ENCODE measurements at places on chromosomes 6 and 20.

GRCh38 chr6:8195040-8195713 lies 92.8 kb upstream of the EEF1E1 start:
- no peak for DNase-seq

GRCh38 chr20:38055294-38055693 lies 21.7 kb downstream of the RPRD1B start:
- DNase-seq, result no peak

DNA sequence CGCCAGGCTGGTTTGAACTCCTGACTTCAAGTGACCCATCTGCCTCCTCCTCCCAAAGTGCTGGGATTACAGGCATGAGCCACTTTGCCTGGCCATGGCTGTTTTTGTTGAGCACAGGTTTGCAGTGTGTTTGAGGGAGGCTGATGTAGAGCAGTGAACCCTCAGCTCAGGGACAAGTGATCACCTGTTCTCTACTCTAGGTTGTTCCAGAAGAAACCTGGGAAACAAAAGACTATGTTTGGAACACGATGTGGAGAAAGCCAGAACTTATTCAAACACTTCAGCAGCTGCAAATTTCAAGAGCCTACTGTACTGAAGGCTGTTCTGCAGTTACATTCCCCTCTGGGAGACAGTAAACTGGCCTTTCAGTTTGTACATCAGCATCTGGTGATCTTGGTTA lies 4.7 kb downstream of the TULP1 start:
- DNase-seq, result no peak

- DNase-seq, result no peak
These were observed 32.0 kb downstream of the ATXN1 start for GRCh38 chr6:16729183-16729691.

DNA sequence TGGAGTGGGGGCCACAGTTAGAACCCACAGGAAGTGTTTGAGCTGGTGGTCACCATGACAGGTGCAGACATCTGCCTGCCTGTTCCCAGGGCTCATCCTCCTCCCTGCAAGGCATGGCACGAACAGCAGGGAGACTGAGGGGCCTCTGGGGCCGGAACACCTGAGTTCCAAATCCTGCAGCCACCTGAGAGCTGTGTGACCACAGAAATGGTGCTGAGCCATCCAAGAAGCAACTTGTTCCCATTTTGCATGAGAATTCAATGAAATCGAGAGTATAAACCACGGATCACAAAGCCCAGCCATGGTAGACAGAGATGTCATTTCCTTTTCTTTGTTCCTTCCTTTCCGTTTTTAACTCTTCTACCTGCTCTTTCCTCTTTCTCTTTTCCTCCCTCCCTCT lies 268.6 kb downstream of the FOXA2 start:
- DNase-seq, result no peak

DNA sequence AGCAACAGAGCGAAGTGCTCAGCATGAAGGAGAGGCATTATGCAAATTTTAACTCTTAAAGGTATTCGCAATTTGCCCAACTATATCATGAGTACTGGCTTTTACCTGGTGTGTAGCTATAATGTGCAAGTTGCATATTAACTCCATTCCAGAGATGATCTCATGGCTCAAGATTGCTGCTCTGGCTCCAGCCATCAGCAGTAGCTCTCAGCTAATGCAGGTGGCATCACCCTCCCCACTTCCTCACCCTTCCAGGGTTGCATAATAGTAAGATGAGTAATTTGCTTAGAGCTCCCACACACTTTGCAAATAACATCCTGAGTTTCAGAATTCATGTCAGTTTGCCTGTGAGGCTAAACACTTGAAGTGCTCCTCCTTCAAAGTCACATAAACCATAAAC lies 15.9 kb upstream of the PCSK2 start:
- DNase-seq, result no peak

DNA sequence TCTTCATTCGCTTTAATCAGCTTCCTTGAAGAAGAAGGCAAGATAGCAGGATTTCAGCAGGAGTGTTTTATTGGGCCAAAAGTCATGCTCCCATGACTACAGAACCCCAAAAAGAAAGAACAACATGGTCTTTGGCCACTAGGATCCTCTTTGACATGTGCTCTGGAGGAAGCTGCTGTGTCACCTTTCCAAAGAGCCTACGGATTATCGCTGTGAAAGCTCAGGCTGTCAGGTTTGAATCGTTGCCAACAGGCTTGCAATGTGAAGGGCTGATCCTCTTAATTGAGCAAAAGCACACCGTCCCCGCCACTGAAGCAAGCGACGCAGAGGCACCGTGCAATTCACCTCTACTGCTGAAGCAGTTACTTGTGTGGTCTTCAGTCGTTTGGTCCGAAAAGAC lies 29.0 kb downstream of the MYLIP start:
- DNase-seq, result no peak

DNA sequence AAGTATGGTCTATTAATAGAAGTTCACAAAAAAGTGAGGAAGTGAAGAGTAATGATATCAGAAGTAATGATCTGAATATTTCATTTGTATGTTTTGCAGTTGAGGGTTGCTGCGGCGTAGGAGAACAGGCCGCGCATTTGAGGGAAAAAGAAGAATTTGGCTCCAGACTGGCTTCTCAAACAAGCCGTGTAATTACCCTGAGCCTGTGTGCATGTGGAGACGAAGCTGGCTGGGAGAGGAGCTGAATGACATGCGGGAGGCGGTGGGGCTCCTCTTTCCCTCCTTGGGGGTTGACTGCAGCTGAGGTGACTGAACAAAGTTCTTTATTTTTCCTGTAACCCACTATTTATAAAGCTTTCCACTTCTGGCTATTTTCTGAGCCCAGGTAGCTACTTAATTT lies 115.5 kb upstream of the AFDN start:
- DNase-seq, result no peak

- no peak for DNase-seq
These were observed 68.2 kb upstream of the XRN2 start for GRCh38 chr20:21234806-21235483.

- DNase-seq, result no peak
These were observed 41.1 kb upstream of the GTSF1L start for GRCh38 chr20:43767686-43768474.

DNA sequence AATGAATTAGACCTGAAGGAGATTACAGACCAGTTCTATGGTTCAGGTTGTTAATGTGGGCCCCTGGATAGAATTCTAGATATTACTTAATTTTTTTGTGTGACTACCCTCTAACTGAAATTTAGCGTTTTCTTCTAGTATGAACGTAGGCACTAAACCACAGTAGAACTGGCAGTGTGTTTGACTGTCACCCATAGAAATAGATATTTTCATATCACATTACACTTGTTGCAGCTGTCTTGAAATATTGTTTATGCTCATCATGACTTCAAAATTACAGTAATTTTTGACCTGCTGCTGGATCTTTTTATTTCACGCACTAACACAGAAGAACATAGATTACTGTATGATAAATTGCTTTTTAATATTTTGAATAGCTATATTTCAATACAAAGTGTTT lies 31.6 kb downstream of the E2F3 start:
- DNase-seq, result no peak

- DNase-seq, result no peak
These were observed 84.2 kb upstream of the BMP2 start for GRCh38 chr20:6683021-6683977.

DNA sequence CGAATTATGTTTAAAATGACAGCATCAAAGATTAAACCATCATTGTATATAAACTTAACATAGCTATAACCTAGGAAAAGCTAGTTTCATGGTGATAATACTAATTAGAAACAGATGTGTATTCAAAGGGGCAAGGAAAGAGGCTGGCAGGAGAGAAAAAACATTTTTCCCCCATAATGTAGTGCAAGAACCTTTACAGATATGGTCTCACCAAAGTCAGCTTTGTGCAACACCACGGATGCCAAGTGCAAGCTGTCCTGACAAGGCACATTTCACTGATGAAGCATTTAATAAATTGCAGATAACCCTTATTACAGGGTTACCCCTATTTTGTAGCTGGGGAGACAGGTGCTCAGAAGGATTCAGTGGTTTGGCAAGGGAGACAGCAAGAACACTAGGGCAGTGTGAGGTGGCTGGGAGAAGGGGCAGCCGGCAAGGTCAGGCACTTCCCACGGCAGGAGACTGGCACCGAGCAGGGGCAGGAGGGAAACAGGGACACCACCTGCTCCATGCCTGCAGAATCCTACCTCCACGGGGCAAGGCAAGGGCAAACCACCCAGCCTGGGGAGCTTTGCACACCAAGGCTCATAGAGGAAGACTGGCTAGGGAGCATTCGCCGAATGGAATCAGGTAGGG lies 6.5 kb downstream of the RPS6KA2 start:
- no peak for DNase-seq

DNA sequence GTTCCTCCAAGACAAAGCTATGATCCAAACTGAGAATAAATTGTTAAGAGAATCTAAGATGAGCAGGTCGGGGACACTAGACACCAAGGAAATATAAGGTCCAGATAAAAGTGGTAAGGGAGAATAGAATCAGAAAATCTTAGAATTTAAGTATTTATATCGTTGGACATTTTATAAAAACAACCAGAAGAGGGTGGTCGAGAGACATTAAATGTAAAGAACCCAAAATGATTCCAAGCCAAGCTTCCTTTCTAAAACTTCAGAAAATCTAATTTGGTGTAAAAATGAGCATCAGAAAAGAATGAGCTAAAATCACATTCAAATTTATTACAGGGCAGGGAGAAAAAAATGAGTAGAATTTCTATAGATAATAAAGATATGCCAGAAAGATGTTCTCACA lies 97.8 kb upstream of the OGFRL1 start:
- DNase-seq, result no peak

DNA sequence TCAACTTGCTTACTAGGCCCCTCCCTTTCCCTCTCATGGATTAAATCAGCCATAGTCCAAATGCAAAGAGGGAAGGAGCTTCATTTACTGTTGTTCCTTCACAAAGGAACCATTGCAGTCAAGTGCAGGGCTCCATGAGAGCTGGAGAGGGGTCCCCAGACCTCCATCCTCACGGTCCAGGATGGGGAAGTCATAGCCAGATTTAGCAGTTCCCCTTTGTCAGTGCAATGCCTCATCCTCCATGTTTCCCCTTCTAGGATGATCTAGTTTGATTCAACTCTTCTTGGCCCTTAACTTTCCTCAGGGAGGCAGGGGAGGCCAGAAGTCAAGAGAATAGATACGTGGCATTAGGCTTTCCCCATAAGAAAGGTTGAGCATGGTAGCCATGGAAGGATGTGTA lies 66.5 kb upstream of the FUCA2 start:
- DNase-seq, result no peak

DNA sequence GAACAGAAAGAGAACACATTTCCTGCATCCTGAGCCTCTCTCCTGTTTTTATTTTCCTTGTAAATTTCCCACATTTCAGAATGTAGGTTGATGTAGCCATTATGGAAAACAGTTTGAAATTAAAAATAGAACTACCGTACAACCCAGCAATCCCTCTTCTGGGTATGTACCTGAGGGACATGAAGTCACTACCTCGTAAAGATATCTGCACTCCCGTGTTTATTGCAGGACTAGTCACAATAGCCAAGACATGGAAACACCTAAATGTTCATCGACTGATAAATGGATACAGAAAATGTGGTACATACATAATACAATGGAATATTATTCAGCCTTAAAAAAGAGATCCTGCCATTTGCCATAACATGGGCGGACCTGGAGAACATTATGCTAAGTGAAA lies 72.0 kb upstream of the JAG1 start:
- no peak for DNase-seq

- no peak for DNase-seq
These were observed 57.4 kb downstream of the STMND1 start for GRCh38 chr6:17159240-17159639.

DNA sequence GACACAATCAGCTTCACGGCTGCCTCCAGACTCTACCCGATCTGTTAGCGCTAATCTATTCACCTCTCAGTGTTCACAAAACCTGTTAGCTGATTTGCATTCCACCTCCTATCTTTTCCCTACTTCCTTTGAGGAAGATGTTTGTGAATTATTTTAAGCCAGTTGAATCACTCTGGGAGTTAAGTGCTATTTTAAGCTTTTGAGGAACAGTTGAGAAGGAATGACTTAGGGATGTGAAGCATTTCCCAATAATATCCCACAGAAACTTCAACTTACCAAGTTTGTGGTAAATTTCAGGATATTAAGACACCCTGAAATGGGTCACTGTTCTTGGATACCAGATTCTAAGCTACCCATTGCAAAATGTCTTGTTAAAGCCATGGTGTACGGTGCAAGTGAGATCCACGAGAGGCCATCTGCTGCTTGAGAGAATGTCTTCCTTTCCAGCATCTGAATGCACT lies 145.2 kb upstream of the CITED2 start:
- no peak for DNase-seq

DNA sequence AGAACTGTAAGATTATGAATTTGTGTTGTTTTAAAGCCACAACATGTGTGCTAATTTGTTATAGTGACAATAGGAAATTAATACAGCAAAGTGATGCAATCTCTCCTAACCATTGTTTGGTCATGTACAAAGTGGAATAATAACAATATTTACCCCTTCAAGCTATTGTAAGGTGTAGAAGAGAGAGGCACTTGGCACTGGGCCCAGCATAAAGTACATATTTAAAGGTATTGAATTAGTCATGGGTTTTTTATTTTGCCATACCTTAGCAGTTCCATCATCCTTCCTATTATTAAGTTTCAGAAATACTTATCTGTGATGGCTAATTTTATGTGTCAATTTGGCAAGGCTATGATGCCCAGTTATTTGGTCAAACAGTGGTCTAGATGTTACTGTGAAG lies 322.4 kb upstream of the TSHZ2 start:
- DNase-seq, result no peak

GRCh38 chr6:22025468-22026163 lies 271.2 kb downstream of the PRL start:
- DNase-seq, result peak; percentile 7

- DNase-seq, result no peak
These were observed 643.8 kb downstream of the RFPL4B start for GRCh38 chr6:112990971-112991370.

- no peak for DNase-seq
These were observed 446.2 kb downstream of the PLCB1 start for GRCh38 chr20:8578161-8578865.

GRCh38 chr6:5559651-5560050 lies 298.3 kb downstream of the FARS2 start:
- DNase-seq, result no peak

GRCh38 chr6:99183066-99183465 lies 166.4 kb downstream of the FAXC start:
- DNase-seq, result no peak

DNA sequence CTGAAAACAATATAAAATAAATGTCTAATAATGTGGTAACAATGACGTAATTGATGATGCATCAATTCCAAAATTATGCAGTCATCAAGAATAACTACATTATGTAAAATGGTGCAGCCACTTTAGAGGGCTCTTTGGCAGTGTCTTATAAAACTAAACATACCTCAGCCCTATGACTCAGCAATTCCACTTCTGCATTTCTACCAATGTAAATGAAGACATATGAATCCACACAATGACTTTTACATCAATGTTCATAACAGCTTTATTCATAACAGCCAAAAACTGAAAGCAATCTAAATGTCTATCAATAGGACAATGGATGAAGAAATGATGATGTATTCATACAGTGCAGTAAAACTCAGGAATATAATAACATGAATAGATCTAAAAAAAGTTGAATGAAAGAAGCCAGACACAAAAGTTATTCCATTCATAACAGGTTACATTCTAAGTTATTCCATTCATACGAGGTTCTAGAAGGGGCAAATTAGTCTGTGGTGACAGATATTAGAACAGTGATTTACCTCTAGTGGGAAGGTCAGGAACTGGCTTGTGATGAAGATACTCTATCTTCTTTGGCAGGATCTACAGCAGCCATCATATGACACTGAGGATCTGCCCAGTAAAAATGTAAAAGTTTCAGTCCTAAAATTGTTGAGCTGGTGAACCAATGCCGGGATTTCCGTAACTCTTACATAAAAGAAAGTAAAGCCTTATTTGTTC lies 396.1 kb downstream of the PLCB1 start:
- no peak for DNase-seq

Data from cortex of kidney (tissue), 1 donor.